Activated CD8-positive, alpha-beta memory T cell treated with anti-CD3 and anti-CD28 coated beads for 4 hours (primary cell): ENCODE measurements at places on chromosomes 4 and X.
A peak's percentile ranks its signal among the peaks of the same experiment; 100 is the strongest.

DNA sequence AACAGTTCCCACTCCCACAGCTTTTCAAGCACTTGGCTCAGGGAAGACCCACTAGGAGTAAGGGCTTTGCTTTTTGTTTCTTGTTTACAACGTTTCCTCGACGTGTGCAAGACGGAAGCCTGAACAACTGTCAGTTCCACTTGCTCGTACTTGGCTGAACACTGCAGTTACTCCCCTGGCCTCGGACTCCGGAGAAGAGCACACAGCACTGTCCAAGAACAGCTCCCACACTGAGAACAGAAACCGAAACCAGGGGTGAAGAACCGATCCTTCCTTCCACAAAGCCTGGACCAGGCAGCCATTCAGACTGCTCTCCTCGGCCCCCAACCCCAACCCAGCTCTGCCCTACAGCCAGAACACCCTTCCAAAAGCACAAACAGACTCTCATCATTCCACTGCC is 25.5 kb downstream of the IRF2 start:
- no peak for DNase-seq

DNA sequence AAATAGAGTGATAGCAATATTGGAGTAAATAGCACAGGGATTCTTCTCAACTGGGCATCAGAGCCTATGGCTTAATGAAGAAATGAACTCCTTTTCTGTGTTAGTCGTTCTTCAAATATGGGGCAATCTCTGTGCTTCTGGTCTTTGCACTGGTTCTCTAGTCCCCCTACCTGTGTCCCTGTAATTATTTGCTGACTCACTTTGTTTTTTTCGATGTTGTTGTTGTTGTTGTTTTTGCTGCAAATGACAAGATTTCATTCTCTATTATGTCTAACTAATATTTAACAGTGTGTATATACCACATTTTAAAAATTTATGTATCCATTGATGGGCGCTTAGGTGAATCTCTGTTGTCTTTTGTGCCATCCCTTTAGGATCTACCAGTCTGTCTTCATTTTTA is 2137.8 kb upstream of the TENM3 start:
- no peak for DNase-seq

DNA sequence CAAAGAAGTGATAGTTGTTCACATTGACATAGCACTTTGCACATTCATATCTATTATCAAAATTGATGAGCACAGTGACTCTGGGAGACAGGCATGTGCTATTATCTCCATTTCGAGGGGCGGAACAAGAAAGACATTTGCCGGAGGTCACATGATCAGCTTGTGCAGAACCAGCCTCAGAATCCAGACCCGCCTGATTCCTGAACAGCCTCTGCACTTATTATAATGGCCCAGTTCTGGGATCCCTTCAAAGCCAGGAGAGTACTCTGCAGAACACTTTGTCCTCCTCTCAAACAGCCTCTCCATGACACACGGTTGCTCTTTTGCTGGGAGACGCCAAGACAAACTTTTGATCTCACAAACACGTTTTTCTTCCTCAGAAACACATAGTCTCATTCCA is 48.4 kb downstream of the RWDD4 start:
- DNase-seq, result no peak

GRCh38 chr4:38128478-38129459 is 168.6 kb downstream of the PTTG2 start:
- peak; percentile 47 for DNase-seq

DNA sequence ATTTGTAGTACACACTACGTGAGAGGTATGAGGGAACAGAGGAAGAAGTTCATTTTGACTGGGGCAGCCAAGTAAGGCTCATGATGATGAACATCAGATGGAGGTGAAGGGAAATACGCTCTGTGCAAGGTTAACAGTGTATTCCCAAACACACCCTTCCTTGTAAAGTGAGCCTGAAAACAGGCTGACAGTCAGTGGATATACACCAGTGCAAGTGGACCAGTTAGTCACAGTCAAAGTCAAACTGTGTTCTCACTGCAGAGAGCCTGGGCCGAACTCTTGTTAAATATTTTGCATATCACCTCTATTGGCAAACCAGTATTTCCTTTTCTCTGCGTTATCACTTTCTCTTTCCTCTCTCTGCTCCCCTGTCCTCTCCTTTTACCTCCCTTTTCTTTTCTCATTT is 23.4 kb upstream of the RHOH start:
- no peak for DNase-seq

GRCh38 chr4:109472343-109472761 is 38.7 kb downstream of the SEC24B start:
- no peak for DNase-seq

GRCh38 chr4:37223732-37224131 is 20.8 kb upstream of the NWD2 start:
- DNase-seq, result no peak

DNA sequence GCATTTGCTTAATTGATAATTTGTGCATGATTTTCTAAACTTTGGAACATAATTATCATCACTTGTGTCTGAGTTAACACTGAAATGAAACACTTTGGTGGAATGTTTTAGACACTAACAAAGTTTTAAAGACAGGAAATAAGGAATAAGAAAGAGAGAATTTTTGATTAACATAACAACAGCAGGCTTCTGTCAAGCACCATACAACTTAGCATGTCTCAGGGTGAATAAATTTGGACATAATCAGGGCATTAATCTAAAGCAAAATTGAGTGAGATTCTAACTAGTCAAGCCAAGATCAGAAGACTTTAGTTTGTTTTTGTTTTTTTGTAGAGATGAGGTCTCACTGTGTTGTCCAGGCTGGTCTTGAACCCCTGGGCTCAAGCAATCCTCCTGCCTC is 28.1 kb upstream of the DUSP21 start:
- no peak for DNase-seq

GRCh38 chrX:15498741-15499140 is 1.9 kb upstream of the BMX start:
- no peak for DNase-seq

DNA sequence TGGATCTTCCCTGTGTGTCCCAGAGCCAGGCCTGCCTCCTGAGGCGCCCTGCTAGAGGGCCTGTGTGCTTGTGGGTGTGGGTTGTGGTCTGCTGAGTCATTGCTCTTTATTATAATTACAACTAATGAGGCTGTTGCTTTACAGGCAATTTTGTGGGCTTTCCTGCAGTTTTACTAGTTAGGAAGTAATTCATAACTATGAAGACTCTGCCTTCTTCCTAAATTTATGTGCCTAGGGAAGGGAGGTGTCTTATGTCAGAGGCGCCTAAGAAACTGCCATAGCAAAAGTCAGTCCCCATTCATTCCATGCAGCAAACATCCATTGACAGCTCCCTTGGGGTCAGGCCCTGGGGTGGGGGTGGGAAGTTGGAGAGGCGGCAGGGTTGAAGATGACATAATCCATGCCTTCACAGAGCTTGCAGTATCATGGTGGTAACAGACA is 359.2 kb downstream of the IDS start:
- DNase-seq, result no peak

- no peak for DNase-seq
These were observed 300.2 kb downstream of the GPM6A start for GRCh38 chr4:175511861-175512260.

GRCh38 chr4:102647117-102647516 is 113.7 kb downstream of the MANBA start:
- DNase-seq, result no peak

DNA sequence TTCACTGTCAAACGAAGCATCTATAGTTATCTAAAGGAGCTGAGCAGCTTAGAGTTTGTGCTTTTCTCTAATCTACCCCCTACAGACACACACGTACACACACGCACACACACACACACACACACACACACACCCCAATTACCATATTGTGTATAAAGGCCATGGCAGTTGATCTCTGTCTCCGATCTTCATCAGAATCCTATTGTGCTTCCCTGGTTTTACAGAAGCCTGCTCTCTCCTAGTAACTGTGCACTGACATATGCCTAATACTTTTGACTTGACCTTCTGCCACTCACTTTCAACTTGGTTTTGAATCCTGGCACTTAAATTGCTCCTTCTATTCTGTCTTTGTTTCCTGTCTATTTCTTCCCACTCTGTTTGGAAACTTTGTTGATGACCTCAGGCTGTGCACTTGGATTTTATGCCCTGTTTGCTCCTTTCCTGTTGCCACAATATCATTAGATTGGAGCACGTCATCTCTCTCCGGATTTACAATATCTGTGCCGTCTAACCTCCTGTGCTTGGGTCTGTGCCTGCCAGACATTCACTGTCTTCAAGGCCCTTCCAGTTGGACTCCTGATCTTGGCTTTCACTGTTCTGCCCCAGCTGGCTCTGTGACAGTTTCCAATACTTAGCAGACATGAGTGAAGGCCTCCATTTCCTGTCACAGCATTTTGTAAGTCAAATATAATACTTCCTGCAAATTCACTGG is 928.1 kb downstream of the FAT4 start:
- no peak for DNase-seq

GRCh38 chrX:100994352-100995281 is 25.1 kb downstream of the ARL13A start:
- DNase-seq, result no peak

DNA sequence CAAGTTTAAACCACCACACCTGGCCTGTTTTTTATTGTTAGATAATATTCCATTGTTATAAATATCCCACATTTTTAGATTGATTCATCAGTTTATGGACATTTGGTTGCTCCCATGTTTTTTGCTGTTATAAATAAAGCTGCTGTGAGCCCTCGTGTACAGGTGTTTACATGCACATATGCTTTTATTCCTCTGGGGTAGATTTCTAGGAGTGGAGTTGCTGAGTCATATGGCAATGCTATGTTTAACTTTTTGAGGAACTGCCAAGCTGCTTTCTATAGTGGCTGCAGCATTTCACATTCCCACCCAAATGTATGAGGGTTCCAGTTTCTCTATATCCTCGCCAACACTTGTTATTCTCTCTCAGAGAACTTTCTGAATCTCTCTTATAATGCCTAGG is 90.5 kb downstream of the TBL1X start:
- no peak for DNase-seq

DNA sequence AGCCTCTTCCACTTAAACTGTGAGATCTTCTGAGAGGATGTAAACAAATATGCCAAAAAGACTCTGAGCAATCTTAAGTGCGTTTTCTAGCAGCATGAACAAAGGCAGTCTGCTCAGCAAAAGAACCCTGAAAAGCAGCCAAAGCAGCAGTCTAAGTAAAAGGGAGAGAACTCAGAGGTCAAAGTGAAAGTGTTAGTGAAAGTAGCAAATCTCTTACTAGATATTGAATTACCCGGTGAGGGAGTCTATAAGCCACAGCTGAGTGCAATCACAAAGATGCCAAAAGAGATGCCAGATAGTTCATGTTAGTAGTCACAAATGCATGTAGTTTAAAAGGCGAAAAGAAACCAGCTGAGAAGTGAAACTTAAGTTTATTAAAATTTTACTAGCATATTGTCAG is 7.9 kb upstream of the GNRHR start:
- no peak for DNase-seq

DNA sequence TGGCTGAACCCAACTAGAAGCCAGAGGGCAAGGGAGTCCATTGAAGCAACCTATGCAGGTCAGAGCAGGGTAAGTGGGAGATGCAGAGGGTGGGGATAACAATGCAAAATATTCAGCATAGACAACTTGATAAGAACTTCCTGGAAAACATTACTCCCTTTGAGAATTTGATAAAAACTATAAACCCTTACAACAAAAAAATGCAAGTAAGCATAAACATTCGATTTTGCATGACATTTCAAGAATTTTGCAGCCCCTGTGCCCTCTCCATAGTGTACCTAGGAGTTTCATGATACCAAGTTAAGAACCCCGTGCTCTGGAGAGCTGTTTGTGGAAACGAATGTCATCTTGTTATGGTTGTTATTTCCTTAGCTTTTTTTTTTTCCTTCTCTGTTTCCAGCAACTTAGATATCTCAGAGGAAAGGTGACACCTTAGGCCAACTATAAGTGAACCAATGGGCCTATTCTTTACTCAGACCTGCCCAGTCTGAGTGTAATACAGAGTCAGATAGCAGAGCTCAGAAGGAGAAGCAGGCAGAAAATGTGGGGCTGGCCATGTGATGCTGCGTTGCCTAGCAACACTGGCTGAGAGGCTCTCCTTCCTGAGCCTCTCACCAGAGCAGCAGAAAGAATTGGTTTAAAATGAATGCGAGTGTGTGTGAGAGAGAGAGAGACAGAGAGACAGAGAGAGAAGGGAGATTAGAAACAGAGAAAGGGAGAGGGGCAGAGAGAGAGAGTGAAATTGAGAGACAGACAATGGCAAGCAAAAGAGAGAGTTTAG is 36.7 kb upstream of the GABRQ start:
- DNase-seq, result no peak

DNA sequence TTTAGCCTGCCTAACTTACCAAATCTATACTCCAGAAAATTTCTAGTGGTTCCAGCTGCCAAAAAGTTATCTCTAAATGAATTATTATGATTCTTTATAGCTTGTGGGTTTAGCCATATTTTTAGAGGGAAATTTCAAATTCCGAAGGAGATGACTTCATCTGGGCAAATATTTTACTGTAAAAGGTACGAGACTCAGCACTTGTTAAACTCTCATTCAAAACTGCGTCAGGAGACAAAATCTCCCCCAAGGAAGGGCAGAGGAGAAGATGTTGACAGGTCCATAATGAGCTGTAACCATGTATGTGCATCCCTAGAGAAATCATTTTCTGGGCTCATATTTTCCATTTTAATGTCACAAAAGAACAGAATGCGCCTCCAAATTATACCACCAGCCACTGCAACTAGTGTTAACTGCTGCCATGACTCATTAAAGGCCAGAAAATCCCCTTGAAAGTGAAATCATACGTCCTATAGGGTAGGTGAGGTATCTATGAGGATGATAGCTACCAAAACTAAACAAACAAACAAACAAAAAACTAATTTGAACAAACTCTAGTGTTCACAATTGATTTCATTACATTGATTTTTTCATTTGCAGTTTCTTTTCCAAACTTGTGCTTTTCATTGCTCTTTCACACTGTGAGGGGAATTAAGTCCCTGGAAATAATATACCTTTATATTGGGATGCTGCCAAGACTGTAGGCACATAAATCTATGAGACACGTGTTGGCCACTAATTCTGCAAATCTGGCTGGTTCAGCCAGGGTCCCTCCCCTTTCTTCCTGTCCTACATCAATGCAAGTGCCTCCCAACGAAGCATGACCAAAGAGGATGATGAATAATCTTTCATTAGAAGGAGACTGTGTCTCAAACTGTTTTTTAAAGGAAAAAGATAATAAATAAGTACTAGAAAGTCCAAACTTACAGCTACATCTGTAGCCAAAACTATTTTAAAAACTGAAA is 85.8 kb downstream of the ARHGAP6 start:
- no peak for DNase-seq
